IPS-NIHi11 (cell line): ENCODE measurements at places on chromosomes 3 and 15.

- no peak for DNase-seq
These were observed 13.8 kb downstream of the MEIS2 start for GRCh38 chr15:37086521-37086920.

- no peak for DNase-seq
These were observed 71.1 kb downstream of the EPHB3 start for GRCh38 chr3:184632551-184633236.

- DNase-seq: peak; percentile 42
These were observed 346.8 kb downstream of the CNTN3 start for GRCh38 chr3:74267588-74268184.

- no peak for DNase-seq
These were observed 177.4 kb upstream of the CRBN start for GRCh38 chr3:3356846-3357245.

- DNase-seq: no peak
These were observed 46.7 kb upstream of the MYZAP start for GRCh38 chr15:57544848-57545480.

- no peak for DNase-seq
These were observed 43.2 kb upstream of the LEKR1 start for GRCh38 chr3:156782921-156783320.

GRCh38 chr15:88882785-88883184 is 12.6 kb downstream of the HAPLN3 start:
- DNase-seq: no peak

- no peak for DNase-seq
These were observed 133.1 kb upstream of the IGSF10 start for GRCh38 chr3:151593928-151594327.

DNA sequence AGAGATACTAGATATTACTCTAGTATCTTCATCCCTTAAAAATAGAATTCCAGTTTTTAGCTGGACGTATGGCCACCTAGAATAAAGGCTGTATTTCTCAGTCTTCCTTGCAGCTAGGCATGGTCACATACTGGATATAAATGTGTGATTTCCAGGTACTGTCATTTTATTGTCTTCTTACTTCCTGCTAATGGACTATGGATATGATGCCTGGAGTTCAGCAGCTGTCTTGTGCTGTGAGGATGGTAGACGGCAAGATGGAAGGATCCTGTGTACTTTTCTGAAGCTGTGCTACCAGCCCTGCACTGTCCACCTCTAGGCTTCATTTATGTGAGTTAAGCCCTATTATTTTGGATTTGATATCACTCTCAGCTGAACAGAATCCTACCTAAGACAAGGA is 83.4 kb downstream of the EBLN2 start:
- no peak for DNase-seq
